ENCODE measurements at places on chromosomes 2 and 18.

DNA sequence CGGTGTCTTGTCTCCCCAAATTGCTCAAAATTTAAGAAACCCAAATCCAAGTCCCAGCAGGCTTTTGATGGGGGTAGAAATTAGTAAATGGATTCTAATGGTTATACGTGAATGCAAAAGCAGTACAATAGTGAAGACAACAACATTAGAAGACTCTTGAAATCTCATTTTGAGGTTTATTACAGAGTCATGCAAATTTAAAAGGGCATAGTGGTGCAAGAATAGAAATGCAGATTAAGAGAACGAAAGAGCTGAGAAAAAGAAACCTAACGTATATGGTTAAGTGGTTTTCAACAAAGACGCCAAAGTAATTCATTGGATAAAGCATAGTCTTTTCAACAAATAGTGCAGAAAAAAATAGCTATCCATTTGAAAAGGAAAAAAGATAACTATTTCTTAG, 33.2 kb upstream of the CXXC1 start:
- no peak for DNase-seq

- DNase-seq: no peak
These were observed 3.9 kb upstream of the TYMS start for GRCh38 chr18:653512-653911.

- DNase-seq: no peak
These were observed 95.7 kb downstream of the USP40 start for GRCh38 chr2:233470839-233471238.

DNA sequence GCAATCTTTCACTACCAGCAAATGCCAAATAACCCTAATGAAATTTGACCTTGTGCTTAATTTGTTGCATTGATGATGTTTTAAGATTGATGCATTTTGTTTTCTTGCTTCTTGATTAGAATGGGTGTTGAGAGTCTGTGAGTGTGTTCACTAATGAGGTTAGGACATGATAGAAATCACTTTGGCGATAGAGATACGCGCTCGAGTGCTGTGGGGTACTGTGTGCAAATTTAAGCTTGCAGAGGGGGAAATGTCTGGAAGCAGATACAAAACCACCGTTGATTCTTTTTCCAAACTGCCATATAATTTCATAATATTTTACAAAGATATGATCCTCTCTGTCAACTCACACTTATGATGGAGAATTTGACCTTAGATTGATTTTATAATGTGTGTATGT, 200.9 kb downstream of the PIEZO2 start:
- DNase-seq: no peak

- DNase-seq: no peak
These were observed 96.7 kb upstream of the SIX3 start for GRCh38 chr2:44844651-44845270.

- DNase-seq: no peak
These were observed 869 bp downstream of the STARD7 start for GRCh38 chr2:96207774-96208142.
